ENCODE measurements at places on chromosomes 6 and 20.

- H3K4me1 ChIP-seq, result no peaks in the 10 kb centered on the region
- H3K36me3 ChIP-seq, result no peaks in the 10 kb centered on the region
- H3K4me3 ChIP-seq, result no peak overlapping the region
- DNase-seq, result no peak
- H3K27me3 ChIP-seq, result peaks cover 50% of the 10 kb centered on the region
Observed at GRCh38 chr20:63177134-63177784, 38.7 kb downstream of the YTHDF1 start.

- H3K27ac ChIP-seq, result no peak overlapping the region
- H3K4me3 ChIP-seq, result no peak overlapping the region
- no peak for DNase-seq
- no peaks in the 10 kb centered on the region for H3K4me1 ChIP-seq
- no peaks in the 10 kb centered on the region for H3K36me3 ChIP-seq
- no peaks in the 10 kb centered on the region for H3K27me3 ChIP-seq
Observed at GRCh38 chr20:10898552-10898951, 224.8 kb upstream of the JAG1 start.

GRCh38 chr6:136991646-136992045 lies 53.1 kb downstream of the IL20RA start:
- no peak overlapping the region for H3K4me3 ChIP-seq
- no peak overlapping the region for H3K27ac ChIP-seq
- no peak for DNase-seq
- H3K4me1 ChIP-seq, result peaks cover 3% of the 10 kb centered on the region
- peaks cover 44% of the 10 kb centered on the region for H3K27me3 ChIP-seq

GRCh38 chr20:37204056-37204455 lies 24.7 kb upstream of the MROH8 start:
- no peak overlapping the region for H3K27ac ChIP-seq
- no peak for DNase-seq
- H3K36me3 ChIP-seq, result peaks cover 49% of the 10 kb centered on the region
- H3K27me3 ChIP-seq, result no peaks in the 10 kb centered on the region

DNA sequence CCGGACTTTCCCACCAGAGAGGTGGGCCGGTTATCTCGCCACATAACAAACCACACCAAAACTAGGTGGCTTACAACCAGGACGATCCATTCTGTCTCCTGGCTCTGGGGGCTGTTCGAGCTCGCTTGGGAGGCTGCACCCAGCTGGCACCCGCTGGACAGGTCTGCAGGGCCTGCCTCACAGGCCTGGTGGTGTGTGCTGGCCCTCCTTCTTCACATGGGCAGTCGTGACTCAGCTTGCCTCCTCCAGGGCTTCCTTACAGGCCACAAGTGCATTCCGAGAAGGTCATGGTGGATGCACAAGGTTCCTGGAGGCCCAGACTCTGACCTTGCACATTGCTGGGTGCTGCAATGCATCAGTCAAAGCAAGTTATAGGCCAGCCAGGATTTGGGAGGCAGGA lies 34.2 kb downstream of the FOXF2 start:
- H3K4me1 ChIP-seq, result no peaks in the 10 kb centered on the region
- no peaks in the 10 kb centered on the region for H3K27me3 ChIP-seq
- H3K36me3 ChIP-seq, result no peaks in the 10 kb centered on the region
- DNase-seq, result no peak

DNA sequence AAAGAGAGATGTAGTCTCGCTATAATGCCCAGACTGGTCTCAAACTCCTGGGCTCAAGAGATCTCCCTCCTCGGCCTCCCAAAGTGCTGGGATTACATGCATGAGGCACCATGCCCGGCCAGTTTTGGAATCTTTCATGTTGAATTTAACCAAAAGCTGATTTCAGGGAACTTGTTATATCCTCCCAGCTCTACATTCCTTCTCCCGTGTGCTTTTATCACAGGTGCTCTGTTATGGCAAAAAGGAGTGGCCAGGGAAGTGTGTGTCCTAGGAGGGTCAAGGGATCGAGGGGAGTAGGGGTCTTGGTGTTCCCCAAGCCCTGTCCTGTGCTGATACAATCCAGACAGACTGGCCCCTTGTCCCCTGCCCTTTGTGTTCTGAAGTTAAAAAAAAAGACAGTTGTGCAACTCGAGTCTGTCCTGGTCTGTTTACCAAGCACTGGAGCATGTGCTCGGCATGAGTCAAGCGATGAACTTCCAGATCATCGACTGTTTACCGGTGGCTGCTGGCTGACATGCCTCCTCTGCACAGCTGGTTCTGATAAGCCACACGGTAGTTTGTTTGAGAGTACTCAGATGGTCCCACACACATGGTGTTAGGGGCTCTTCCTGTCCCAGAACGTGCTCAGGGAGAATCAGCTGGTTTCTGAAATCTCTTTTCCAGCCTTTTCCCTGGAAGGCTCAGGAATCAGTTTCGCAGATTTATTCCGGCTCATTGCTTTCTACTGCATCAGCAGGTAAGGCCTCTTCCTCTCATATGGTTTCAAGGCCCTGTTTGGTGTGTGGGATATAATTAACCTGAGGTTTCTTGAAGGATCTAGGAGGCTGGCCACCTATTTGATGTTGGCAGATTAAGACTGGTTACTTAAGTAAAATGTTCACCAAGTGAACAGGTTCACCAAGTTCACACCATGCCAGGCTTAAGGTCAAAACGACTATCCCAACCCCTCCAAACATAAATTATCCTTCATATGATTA lies 52.6 kb upstream of the NAA20 start:
- H3K36me3 ChIP-seq, result peaks cover 50% of the 10 kb centered on the region
- no peaks in the 10 kb centered on the region for H3K27me3 ChIP-seq
- H3K4me3 ChIP-seq, result no peak overlapping the region

DNA sequence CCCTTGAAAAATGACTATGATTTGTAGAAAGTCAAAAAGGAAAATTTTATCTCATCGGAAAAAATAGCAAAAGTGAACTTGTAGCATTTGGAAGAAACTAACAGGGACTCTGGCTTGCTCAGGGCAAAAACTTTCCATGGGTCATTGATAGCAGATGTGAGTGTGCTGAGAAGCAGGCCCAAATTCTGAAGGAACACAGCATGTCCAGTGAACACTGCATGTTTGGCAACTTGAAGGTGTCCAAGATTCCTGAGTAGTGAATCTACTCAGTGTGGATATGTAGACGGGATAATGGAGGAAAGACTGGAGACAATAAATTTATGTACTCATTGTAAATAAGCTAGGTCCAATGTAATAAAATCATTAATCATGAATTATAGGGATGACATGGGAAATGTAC lies 8.2 kb downstream of the SLC17A2 start:
- DNase-seq, result no peak
- H3K27me3 ChIP-seq, result no peaks in the 10 kb centered on the region
- H3K27ac ChIP-seq, result no peak overlapping the region
- no peaks in the 10 kb centered on the region for H3K4me1 ChIP-seq
- no peaks in the 10 kb centered on the region for H3K36me3 ChIP-seq

All from endothelial cell of umbilical vein (primary cell).